Endothelial cell (in vitro differentiated cells): ENCODE measurements at places on chromosomes 7 and 10. TPM values are rescaled to one million over a fixed set of nuclear protein-coding genes. Genes with fewer than 3 reads are reported as not detected.
A peak's percentile ranks its signal among the peaks of the same experiment; 100 is the strongest.

DNA sequence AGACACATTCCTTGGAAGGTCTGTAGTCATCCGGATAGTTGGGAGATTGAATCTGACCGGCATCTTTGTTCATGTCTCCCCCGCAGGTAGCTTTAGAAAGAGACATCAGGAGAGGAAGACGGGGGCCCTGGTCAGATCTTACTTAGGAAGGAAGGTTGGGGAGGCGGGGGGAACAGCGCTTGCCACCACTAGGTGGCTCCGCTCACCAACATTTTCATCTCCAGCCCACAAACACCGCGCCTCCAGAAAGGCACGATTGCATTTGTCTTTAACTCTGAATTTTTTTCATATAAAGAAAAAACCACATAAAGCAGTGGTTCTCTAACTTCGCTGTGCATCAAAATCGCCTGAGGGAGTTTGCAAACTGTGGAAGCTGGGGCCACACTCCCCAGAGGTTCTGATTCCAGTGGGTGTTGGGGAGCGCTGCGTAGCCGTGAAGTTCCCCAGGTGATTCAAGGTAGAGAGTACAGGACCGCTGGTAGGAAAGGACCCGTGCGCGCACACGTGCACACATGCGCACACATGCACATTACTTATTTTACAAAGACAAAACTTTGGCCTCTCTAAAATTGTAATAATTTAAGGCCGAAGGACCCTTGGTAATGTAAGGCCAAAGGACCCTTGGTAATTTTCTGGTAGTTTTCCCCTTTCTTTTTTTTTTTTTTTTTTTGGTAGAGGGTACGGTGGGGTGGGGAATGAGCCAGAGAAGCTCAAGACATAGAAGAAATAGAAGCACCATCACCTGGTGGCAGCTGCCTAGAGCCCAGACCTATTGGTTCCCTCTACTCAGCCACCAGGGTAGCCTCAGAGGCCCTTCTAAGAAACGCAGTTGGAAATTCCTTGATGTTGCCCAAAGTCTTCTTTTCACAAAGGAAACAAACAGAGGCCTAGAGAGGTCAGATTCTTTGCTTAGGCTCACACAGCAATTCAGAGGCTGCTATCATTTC lies 37.4 kb upstream of the OPALIN start:
- DNase-seq, result peak; percentile 64
- no peak overlapping the region for H3K27ac ChIP-seq
- H3K36me3 ChIP-seq, result no peaks in the 10 kb centered on the region
- no peak overlapping the region for H3K4me3 ChIP-seq
- peaks cover 3% of the 10 kb centered on the region for H3K27me3 ChIP-seq

DNA sequence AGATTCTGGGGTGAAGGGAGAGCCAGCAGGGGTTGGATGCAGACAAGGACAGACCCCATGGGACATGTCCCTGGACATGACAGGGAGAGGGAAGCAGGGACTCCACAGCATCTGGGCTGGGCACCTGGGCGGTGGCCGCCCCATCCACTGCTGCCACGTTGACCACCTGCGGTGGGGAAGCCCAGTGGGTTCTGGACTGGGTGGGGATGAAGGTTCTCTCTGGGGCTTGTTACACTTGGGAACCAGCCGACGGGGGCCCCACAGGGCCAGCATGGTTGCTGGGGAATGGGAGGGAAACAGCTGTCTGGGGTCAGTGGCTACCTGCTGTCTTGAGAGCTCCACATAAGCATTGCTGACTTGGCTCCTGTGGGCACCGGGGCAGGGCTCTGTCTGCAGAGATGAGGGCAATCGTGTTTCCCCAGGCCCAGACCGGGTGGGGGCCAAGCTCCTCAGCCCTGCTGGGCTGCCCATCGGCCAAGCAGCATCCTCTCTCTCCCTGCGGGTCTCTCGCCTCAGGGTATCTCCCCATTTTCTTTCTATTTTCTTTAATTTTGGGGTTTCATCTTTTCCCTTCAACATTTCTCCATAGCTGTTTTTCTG lies 443.6 kb upstream of the PFKP start:
- peaks cover 18% of the 10 kb centered on the region for H3K4me1 ChIP-seq
- no peak overlapping the region for H3K4me3 ChIP-seq
- no peak for DNase-seq
- H3K27ac ChIP-seq, result no peak overlapping the region
- H3K27me3 ChIP-seq, result no peaks in the 10 kb centered on the region
- no peaks in the 10 kb centered on the region for H3K36me3 ChIP-seq

GRCh38 chr7:78516450-78516849 lies 717.9 kb downstream of the PHTF2 start:
- H3K36me3 ChIP-seq, result no peaks in the 10 kb centered on the region
- no peak overlapping the region for H3K4me3 ChIP-seq
- H3K27ac ChIP-seq, result no peak overlapping the region
- no peaks in the 10 kb centered on the region for H3K27me3 ChIP-seq

- peaks cover 7% of the 10 kb centered on the region for H3K4me1 ChIP-seq
- peaks cover 11% of the 10 kb centered on the region for H3K36me3 ChIP-seq
- peak overlapping the region; percentile 40 for H3K4me3 ChIP-seq
- DNase-seq, result no peak
- H3K27ac ChIP-seq, result no peak overlapping the region
- H3K27me3 ChIP-seq, result peaks cover 13% of the 10 kb centered on the region
These were observed 1.8 kb downstream of the TPST1 start for GRCh38 chr7:66206934-66207240.

DNA sequence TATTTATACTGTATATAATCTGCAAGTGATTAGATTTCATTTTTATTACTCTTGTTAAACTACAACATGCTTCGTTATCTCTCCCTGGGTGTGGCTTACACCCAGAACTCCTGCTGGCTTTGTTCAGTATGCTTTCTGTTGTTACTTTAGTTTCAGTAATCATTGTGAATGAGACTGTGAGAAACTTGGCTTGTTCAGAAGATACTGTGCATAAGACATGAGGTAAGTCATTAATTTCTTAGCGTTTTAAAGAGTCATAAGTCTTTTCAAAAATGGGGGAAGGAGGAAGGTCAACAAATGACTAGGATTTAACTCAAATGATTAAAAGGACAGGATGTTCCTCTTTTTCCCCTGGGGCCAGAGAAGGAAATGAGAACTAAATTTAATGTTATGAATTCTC lies 11.6 kb upstream of the ADD3 start:
- no peak overlapping the region for H3K27ac ChIP-seq
- DNase-seq, result no peak
- H3K4me1 ChIP-seq, result peaks cover 14% of the 10 kb centered on the region
- H3K27me3 ChIP-seq, result peaks cover 2% of the 10 kb centered on the region
- H3K4me3 ChIP-seq, result no peak overlapping the region
- no peaks in the 10 kb centered on the region for H3K36me3 ChIP-seq

DNA sequence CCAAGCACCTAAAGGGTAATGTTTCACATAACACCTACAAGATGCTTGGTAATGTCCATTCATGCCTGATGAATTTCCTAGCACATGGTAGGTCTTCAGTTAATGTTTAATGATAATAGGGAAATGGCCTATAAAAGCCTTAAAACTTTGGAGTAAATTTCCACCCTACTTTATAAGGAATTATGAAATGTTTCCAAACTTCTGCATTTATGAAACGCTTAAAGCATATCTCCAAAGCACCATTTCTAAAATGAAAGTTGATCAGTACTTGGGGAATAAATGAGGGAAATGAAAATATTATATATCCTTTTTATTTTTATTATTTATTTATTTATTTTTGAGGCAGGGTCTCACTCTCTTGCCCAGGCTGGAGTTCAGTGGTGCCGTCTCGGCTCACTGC lies 51.8 kb downstream of the INPP5F start:
- no peak overlapping the region for H3K27ac ChIP-seq
- DNase-seq, result no peak
- no peaks in the 10 kb centered on the region for H3K27me3 ChIP-seq

TFR2 gene
- 1.0 TPM for total RNA-seq

ACHE gene
- total RNA-seq, result 3.0 TPM

CNPY1 gene
- total RNA-seq, result not detected
